Cerebellar nuclear complex (tissue), 1 donor: ENCODE measurements at places on chromosomes 11 and 22.

- DNase-seq: no peak
Measured at GRCh38 chr11:75945947-75946346, 130.9 kb downstream of the UVRAG start.

DNA sequence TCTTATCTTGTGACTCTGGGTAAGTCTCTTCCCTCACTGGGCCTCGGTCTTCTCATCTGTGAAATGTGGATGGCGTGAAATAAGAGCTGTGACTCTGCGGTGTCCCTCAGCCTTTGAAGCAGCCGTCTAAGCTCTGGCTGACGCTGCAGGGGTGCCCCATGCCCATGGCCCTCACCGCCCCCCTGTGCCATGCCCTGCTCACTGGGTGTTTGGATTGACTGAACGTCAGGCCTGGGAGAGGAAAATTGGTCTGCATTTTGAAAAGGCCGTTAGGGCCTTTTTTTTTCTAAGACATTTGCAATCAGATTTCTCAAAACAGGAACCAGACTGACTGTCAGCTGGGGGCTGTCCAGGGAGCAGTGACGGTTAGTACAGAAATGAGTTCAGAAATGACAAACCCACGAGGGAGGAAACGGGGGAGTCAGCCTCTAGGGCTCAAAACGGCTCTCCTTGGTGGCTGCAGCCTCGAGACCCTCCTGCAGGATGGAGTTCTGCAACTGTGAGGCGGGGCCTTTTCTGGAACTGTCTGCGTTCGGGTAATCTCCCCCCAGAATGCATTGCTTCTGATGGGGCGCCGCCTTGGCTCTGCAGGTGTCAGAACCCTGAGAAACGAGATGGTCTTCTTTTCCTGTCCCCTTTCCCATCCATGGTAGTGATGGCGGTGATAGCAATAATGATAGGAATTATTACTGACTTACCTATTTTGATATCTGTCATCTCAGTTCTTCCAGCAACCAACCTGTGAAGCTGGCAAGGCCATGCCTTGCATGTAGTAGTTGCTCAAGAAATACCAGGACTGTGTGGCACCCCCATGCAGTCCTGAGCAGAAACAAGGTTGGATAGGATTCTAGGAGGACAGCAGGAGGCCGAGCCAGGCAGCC is 2.0 kb downstream of the GRK2 start:
- DNase-seq: no peak

- no peak for DNase-seq
Measured at GRCh38 chr11:93983542-93984195, 37.5 kb upstream of the HEPHL1 start.

GRCh38 chr11:78586452-78587046 is 11.9 kb upstream of the NARS2 start:
- DNase-seq: no peak

GRCh38 chr11:40597546-40598113 is 861.8 kb downstream of the LRRC4C start:
- no peak for DNase-seq

GRCh38 chr11:61092280-61092766 is 10.0 kb upstream of the CD5 start:
- no peak for DNase-seq
